ENCODE measurements at places on chromosomes 3 and 15. TPM values are rescaled to one million over a fixed set of nuclear protein-coding genes. Genes with fewer than 3 reads are reported as not detected.

FSIP1 gene
- 0.60 TPM for total RNA-seq

RAB6B gene
- 7.2 TPM for total RNA-seq

ITGA11 gene
- total RNA-seq = 0.58 TPM

GASK1A gene
- not detected for total RNA-seq

VEPH1 gene
- not detected for total RNA-seq

TMEM108 gene
- total RNA-seq = not detected

RGMA gene
- total RNA-seq = 0.53 TPM

SH3GL3 gene
- total RNA-seq = not detected

NPAP1 gene
- not detected for total RNA-seq

PDCD7 gene
- 47.4 TPM for total RNA-seq

TCAIM gene
- total RNA-seq = 25.3 TPM

AADAC gene
- total RNA-seq = not detected

DNA sequence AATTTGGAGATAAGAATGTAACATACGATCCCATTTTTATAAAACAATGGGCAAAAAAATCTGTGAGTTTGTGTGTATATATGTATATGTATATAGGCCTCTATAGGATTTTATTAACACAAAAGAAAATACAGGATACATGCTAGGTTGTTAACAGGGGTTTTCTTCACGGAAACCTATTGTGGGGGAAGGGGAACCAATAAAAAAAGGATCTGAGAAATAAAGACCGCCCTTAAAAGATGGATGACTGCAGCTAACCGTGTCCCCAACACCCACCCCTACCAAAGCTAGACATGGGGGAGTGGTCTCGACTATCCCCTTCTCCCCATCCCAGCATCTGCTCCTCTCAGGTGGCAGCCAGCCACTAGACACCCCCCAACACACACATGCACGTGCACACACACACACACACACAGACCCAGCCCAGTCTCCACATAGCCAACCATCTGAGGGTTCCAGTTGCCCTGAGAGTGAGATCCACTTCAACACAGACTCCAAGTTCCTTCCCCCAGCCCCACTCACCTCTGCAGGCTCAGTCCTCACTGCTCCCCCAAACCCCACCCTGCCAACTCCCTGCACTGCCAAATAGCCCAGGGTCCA, 132.9 kb downstream of the TPRA1 start:
- no peak for DNase-seq

- no peak for DNase-seq
These were observed 1153.3 kb downstream of the ROBO1 start for GRCh38 chr3:78614486-78614885.

GRCh38 chr3:170513642-170514041, 72.2 kb downstream of the SLC7A14 start:
- DNase-seq = no peak

GRCh38 chr3:109387201-109387600, 49.9 kb upstream of the DPPA4 start:
- no peak for DNase-seq

- no peak for DNase-seq
These were observed 302.0 kb downstream of the RYR3 start for GRCh38 chr15:33612721-33613304.

DNA sequence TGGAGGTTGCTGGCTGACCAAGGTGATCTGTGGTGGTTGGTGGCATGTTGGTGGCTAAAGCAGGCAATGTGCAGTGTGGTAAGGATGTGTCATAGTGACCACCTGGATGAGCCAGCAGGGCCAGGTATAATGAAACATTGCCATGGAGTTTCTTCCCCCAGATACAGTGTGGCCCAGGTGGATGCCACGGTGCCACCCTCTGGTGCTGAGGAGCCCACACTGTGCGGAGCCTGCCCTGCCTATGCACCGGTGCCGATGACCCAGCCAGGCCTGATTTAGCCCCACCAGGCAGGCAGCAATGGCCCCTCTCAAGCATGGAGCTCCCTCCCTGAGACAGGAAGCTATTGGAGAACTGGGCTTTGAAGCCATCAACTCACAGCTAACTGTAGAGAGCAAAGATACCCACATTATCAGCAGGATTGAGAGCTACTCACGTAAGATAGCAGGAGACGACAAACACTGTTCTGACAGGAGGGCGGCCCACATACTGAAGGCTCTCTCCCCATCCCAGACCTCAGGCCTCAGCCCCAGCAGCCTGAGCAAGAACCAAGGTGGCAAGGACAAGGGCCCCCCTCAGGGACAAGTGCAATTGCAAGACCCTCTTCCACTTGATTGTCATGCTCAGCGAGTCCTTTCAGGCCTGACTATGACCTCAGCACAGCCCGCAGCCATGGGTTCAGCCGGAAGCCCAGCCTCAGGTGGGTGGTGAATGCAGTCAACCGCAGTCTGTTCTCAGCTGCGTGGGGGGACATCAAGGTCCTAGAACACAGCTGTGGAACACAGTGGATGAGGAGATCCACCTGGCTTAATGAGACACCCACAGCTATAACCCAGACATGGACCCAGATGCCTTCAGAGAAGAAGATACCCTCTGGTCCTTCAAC, 82.8 kb upstream of the CDV3 start:
- DNase-seq = peak; percentile 84

GRCh38 chr3:18211116-18211515, 214.0 kb downstream of the SATB1 start:
- DNase-seq = no peak

DNA sequence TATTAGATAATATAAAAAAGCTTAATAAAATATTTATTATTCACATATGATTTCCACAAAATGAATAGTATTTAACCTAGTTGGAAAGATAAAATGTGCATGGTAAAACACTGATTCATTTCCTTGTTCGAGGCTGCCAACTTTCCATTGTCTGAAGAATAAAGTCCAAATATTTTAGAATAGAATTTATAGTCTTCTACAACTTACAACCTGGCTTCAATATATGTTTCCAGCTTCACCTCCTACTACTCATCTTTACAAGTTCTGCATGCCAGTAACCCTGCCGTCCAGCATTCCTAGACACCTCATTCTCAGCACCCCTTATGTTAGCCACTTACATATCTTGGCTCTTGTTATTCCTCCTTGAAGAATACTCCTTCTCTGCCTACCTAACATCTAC, 244.5 kb downstream of the FGF12 start:
- DNase-seq = no peak

DNA sequence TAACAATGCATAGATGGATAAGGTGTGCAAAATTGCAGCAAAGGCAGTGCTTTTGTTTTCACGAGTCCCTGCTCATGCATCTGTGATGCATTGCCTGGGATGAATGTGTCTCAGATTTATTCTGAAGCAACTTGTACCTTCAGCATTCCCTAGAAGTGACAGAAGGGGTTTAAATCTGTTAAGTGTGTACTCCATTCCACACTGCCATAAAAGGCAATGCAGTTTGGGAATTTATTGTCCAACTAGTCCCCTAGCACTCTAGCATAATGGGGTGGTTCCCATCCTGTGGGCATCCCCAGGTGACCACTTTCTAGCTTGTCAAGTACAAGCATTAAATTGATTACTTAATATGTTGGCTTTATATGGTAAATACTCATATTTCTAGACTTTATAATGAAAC, 306.5 kb upstream of the CBLB start:
- no peak for DNase-seq

DNA sequence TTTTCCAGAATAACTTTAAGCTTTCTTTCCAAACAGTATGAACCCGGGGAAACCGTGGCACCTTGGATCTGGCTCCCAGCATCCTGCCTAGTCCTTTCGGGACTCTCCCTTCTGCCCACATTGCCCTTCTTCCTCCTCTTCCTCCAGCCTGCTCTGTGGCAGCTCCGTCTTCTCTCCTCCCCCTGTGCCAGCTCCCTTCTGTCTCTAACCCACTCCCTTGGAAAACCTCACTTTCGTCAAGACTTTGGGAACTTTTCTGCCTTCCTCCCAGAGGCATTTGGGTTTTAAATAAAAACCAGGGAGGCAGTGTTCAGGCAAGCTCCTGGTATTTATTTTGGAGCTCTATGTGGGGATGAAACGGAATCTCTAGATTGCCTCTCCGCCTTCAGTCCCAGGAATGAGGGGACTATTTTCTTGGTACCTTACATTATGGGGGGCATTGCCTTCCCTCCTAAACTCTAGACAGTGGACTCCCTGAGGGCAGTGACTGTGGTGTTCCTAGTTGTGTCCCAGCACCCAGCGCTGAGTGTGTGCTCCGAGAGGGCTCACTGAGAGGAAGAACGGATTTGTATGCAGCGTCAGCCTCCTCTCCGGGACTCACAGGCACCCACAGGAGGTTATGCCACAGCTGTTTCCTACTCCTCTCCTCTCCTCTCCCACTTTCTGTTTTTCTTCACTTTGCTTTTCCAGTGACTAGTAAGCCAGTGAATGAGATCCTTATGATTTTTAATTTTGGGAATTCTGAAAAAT, 105.4 kb upstream of the MRPS22 start:
- DNase-seq = no peak

GRCh38 chr15:25849157-25849921, 13.8 kb downstream of the ATP10A start:
- no peak for DNase-seq

DNA sequence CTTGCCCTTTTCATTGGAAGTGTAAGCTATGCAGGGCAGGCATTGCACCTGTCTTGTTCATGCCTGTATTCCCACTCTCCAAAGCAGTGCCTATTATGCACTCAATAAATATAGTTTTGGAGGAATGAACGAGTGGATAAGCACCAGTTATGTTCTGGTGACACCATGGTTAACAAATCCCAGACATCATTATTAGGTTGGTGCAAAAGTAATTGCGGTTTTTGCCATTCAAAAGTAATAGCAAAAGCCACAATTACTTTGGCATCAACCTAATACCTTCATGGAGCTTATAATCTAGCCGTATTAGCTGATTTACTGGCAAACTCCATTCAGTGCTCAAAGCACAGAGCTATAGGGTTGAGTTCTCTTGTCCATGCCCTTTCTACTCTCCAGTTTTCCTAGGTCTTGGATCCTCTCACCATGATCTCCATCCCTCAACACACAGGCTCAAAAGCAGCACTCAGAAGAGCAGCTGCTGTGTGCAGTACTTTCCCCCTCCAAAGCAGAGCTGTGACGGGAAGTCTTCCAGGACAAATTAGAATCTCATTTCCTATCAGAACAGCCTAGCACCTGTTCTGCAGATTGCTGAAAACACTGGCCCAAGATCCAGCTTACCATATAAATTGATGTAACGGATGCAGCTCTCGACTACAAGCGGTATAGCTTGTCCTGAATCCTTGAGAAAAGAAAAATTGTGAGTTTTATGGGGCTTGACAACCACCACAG, 63.2 kb upstream of the RAD18 start:
- DNase-seq = no peak

- no peak for DNase-seq
These were observed 28.7 kb downstream of the TLE3 start for GRCh38 chr15:70068783-70069565.

DNA sequence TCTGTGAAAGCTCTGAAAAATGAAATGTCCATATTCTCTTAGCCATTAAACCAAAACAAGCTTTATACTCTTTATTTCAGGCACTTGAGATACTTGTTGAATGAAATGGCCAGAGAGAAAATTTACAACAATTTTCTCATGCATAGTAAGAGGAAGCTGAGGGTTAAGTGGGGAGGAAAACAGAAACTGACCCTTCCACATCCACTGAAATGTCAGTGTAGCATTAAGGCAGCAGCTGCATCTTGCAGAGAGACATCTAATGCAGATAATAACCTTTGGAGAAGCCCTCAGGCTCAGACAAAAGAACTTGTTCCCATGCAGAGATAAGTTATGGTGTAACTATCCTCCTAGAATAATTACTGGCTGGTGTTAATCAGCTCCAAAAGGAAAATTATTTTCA, 34.0 kb downstream of the ZDHHC23 start:
- DNase-seq = no peak

GRCh38 chr3:24185738-24186384, 240.8 kb downstream of the NR1D2 start:
- DNase-seq = peak; percentile 25

DNA sequence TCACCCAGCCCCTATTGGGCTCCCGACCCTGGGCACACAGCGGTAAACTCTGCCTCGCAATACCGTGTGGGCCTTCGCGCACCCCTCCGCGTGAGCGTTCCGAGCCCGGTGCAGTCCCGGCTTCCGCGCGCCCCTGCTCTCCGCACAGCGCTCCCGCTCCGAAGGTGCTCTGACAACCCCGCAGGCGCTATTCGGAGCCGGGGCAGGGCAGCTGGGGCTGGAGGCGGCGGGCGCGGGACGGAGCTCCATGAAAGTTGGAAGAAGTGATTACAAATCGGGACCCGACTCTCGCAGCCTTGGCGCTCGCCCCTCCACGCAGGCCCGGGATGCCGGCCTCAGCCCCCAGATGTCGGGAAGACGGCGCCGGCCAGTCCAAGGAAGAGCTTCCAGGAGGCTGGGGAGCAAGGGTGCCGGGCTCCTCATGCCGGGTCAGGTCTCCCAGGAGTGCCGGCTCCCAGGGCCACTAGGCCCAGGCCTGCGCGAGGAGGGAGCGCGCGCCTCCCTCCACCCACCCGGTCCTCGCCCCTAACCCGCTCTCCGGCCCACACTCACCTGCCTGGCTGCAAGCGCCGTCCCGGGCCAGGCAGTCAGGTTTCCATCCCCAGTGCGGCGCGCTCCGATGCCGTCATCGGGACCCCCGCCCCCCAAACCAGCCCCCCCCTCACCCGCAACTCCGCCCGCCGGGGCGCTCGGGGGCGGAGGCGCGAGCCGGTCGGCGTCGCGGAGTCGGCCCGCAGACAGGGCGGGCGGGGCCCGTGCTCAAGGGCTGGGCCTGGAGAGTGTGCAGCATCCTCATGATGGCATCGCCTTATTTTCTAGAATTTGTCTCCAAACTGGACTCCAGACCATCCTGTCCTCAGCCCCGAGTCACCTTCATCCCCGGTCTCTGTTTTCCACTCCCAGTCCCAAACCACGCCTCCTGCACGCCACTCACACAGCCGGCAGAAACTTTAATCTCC, at the start of gene KIF7:
TSS of gene KIF7 (minus strand) at position 621 of the 959 bp plus-strand sequence. CDS start 2,537 bp downstream, outside the sequence.
- peak; percentile 42 for DNase-seq

DNA sequence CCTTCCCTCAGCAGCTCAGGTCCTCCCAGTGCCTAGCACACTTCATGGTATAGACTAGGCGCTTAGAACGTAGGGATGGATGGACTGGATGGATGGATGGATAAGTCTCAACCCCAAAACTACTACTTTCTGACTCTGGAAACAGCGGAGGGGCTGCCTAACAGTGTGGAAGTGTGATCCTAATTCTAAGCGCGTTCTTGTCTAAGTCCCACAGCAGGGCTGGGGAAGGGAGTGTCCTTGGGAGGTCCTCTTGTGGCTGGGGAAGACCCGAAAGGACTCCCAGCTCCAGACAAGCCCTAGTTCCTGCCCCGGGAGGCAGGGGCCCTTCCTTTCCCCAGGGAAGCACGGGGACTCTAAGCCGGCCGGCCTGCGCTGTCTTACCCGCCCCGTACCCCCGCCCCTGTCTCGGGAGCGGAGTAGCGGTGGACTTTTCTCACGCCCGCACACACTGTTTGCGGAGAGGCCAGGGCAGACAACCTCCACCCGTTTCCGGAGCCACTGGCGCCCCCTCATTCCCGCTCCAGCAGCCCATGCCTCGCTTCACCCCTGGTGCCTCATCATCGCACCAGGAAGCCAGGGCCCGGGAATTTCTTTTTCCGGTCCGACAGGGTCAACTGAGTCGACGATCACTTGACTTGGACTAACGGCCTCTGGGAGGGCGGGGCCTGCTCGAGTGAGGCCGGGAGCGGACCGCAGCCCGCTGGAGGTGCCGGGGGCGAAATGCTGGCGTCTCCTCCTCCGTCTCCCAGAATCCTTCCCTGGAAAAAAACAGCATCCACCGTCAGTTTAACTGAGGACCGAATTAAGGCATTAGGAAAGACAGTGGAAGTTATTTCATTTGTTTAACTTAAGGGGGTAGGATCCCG, 133.3 kb downstream of the TBC1D2B start:
- peak; percentile 65 for DNase-seq

Measured in activated T-cell treated with anti-CD3 and anti-CD28 coated beads, Interleukin-2, amount 50 U/mL, for 72 hours (primary cell).